Right lung (tissue), 10 donors: ENCODE measurements at places on chromosomes 4 and X. TPM values are rescaled to one million over a fixed set of nuclear protein-coding genes. Genes with fewer than 3 reads are reported as not detected.

Gene CT45A5
- polyA plus RNA-seq = 35.8 TPM

Gene ADAM29
- polyA plus RNA-seq = 0.16 TPM

DNA sequence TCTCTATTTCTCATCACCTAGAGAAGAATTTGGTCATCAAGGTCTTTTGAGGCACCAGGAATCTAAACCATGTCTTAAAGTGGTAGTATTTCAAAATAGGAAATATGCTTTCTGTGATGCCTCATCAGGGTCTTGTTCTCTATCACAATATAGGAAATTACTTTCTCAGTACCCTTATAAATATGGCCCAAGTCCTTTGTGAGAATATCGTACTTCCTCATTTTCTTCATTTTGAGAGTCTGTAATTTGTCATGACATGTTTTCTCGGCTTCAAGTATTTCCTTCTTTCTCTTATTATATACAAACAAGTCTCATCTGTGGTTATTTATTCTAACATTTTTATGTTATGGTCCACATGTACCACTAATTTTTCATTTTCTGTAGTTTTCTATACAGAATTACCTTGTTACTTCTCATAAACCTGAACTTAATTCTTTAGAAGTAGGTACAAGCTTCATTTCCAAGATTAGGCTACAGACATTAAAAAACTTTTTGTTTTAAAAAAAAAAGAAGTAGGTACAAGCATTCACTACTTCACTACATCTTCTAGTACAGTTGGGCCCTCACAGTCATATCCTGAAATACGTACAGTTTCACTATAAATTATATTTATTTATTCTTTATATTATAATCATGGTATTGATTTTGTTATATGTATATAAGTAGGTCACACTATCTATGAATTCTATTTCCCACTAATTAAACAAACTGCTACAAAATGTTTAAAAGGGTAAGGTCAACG is 54.4 kb downstream of the KLHL13 start:
- DNase-seq = no peak

- DNase-seq = no peak
Observed at GRCh38 chrX:75074475-75074874, 81.6 kb downstream of the ABCB7 start.
